Naive thymus-derived CD4-positive, alpha-beta T cell (primary cell): ENCODE measurements at places on chromosomes 7 and 10.
A peak's percentile ranks its signal among the peaks of the same experiment; 100 is the strongest.

- no peak for DNase-seq
These were observed 54.0 kb downstream of the RAPGEF5 start for GRCh38 chr7:22302951-22303423.

- no peak for DNase-seq
These were observed 20.0 kb downstream of the XPNPEP1 start for GRCh38 chr10:109902992-109903947.

DNA sequence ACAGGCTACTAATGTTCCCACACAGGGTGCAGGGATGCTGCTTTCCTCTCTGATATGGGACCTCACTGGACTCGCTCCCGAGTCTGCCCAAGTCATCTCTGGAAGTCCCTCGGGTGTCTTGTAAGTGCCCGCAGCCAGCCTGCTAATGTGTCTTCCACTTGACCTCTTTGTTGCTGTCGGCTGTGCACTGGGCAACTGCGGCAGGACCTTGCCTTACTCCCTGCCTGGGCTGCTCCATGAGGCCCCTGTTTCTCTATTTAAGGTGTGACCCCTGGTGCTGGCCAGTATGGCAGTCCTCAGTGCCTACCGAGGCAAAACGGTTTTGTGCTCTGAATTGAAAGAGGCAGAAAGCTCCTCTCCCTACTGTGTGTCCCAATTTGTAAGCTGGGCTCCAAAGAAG, 88.8 kb upstream of the DUSP5 start:
- no peak for DNase-seq

DNA sequence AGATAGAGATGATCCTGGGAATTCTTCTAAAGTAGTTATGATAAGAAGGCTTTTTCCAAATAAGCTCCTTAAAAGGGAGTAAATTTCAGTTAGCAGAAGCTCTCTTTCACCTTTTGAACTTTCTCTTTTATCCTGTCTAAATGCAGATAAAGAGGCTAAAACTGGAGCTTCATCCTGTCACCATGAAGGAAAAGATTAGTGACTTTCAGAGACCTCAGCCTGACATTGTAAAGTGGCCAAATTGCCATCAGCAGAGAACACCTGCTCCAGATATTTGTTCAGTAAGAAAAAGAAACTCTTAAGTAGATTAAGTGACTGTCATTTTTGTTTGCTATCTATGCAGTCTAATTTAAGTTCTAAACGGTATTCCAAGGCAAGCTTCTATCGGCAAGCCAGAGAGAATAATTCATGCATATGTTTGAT, 18.3 kb downstream of the VWDE start:
- DNase-seq: no peak

- peak; percentile 68 for DNase-seq
These were observed at the start of gene UNC5B for GRCh38 chr10:71212318-71213126. TSS of gene UNC5B (plus strand) at chr10:71212570. CDS start at chr10:71212986, 416 bp downstream.

GRCh38 chr7:105487579-105488571, 34.2 kb downstream of the PUS7 start:
- DNase-seq: no peak

DNA sequence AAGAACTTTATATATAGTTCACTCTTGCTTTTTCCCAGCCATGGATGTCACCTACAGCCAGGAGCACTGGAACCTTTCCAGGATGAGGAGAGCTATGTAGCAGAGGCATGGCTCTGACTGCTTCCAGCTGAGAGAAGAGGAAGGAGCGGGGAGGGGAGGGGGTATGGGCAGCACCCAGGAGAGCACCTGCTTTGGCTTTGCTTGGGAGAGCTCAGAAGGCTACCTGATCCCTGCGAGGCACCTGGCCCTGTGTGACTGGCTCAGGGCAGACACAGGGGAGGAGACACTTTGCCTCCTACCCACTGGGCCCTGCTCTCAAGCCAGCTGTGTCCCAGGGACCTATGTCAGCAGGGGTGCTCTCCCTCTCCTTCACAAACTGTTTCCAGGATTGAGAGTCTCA, 67.1 kb downstream of the HK1 start:
- DNase-seq: no peak

DNA sequence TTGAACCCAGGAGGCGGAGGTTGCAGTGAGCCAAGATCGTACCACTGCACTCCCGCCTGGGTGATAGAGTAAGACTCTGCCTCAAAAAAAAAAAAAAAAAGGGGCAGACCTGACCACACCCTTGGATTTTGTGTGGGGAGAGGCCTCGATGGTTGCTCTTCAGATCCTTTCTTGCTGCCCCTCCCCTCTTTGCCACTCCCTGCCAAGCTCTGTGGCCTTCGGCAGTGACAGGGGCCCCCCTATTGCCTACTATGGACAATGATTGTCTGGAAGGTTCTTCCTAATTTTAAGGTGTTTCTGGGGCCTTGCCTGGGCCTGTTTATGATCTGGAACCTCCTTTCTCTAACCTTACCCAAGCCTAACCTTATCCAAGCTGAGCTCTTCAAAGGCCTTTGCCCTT, 795 bp downstream of the PRF1 start:
- DNase-seq: no peak

DNA sequence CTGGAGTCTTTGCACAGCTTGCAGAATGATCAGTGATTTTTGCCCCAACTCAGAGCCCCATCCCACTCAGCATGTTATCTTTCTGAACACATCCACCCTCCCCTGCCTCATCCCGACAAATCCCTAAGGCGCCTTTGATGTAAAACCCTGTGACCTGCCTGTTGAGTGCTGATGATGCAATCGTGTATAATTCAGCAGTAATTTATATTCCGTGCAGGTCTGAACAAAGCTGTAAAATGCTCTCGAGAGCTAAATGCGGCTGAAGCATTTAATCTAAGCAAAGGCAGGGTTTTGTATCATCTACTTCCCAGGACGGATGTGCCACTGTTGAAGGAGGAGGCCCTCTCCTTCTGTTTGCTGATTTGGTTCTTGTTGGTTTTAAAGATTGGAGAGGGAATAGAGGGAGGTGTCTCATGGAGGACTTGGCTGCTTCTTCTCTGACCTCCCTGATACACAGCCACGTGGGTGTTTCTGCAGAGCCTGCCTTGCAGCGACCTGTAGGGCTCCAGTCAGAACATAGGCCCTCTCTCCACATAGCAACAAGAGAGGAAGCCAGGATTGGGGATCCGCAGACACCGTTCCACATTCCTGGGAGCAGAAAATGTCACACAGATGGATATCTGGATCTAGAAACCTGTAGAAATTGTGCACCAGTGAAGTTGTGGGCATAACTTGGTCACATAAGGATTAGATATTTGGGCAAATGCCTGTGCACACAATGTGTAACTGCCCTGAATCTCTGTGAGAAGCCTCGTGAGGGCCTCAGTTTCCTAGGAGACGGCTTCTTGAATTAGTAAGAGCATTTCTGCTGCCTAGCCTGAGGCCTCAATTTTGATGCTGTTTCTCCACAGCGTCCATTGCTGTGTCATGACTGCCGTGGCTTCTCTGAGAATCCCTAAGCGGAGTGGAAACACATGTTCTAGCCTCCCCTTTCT, 90.2 kb upstream of the AGK start:
- DNase-seq: no peak

DNA sequence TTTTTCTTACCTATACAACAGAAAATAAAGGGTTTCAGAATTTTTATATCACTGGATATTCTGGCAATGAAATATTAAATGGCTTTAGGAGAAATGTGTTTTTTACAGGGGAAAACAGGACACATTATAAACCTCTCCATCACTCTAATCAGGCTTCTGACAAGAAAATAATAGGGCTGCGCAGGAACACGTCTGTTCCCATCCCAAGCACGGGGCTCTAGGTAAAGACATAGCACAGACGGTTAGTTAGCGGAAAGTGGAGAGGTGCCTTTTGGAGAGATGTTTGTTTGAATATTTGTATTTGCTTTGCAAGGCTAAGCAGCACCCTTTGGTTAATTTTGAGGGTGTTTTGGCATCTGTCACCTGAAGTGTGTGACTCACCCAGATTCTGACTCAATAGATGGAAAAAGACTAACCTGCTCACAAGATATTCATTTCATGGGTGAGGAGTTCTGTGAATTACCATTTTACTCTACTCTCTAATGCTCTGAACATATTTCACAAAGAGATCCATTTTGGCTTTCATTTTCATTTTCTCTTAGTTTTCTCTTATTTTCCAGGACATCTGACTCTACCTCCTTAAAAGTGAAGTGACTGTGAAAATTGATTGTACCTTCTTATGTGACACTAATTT, 174.5 kb upstream of the AKR1E2 start:
- no peak for DNase-seq

DNA sequence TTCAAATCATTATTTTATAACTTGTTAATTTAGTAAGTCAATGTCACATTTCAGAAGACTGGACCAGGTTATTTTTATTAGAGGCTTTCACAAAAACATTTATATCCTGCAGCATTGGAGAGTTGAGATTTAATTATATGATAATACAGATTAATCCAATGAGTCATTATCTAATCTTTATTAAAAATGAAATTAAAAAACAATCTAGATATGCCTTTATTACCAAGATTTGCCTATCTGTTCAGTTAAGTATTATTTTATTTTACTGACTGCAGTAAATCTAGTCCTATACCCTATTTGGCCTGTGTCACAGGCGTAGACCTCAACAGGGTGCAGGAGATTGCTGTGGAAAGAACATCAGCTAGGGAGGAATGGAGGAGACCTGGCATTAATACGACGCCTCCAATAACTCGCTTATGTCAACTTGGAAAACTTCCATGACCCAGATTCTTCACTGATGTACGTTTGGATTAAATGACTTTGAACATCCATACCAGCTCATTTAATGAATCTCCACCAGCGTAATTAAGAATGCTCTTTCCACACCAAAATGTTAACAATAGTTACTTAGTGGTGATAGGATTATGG, 18.2 kb downstream of the PAXIP1 start:
- no peak for DNase-seq

DNA sequence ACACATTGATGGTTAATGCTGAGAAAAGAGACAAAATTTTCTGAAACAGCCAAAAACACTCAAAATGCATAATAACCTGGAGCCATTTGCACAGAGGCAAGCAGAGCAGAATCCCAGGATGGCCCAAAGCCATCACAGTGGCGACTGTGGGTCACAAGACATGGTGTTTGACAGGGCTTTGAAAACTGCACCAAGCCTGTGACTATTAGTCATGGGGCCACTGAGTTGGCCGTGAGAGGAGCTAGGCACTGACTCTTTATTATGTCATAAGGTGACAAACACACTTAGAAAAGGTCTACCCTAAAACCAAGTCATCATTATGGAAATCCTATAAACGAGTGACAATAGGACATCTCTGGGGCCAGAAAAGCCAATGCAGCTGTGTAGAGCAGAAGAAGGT, 23.9 kb downstream of the DRGX start:
- DNase-seq: no peak

DNA sequence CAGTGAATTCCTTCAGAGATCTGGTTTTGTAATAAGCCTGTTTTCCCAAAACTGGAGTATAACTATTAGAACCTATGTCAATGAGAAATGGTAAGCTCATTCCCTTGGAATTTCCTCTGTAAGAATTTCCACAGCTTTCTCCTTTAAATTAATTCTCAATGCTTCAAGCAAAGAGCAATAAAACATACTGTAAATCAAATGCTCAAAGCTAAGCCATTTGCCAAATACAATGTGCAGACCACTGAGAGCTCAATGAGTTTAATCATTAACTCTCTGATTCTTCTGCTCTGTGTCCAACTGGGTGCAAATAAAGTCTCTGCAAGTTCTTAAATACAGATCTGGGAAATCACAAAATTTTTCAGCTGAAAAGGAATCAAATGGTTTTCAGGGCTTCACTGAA, 227.6 kb upstream of the IMMP2L start:
- DNase-seq: no peak

DNA sequence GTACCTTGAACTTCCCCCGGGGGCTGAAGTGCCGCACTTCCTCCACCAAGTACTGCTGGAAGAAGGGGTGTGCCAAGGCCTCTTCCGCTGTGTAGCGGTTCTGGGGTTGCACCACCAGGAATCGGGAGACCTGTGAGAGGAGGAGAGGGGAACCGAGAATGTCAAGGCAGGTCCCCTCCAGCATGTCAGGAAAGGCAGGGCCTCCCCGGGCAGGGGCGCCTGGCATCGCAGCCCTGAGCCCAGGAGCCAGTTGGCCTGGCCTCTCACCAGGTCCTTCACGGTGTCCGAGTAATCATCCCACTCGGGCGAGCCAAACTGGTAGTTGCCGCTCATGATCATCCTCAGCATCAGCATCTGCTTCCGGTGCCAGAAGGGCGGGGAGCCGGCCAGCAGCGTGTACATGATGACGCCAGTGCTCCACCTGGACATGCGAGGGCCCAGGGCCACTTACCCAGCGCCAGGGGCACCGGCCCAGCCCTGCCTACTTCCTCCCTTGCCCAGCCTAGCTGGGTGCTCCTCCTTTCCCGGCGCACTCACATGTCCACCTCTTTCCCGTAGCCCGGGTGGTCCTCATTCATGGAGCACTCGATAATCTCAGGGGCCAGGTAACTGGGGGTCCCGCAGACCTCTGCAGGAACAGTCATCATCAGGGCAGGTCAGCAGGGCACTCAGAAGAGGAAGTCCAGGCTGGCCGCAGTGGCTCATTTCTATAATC, 11.0 kb downstream of the PHKG1 start:
- no peak for DNase-seq

GRCh38 chr7:5850944-5851343, 29.7 kb upstream of the OCM start:
- no peak for DNase-seq

GRCh38 chr7:157574120-157574825, 237.5 kb downstream of the DNAJB6 start:
- no peak for DNase-seq

DNA sequence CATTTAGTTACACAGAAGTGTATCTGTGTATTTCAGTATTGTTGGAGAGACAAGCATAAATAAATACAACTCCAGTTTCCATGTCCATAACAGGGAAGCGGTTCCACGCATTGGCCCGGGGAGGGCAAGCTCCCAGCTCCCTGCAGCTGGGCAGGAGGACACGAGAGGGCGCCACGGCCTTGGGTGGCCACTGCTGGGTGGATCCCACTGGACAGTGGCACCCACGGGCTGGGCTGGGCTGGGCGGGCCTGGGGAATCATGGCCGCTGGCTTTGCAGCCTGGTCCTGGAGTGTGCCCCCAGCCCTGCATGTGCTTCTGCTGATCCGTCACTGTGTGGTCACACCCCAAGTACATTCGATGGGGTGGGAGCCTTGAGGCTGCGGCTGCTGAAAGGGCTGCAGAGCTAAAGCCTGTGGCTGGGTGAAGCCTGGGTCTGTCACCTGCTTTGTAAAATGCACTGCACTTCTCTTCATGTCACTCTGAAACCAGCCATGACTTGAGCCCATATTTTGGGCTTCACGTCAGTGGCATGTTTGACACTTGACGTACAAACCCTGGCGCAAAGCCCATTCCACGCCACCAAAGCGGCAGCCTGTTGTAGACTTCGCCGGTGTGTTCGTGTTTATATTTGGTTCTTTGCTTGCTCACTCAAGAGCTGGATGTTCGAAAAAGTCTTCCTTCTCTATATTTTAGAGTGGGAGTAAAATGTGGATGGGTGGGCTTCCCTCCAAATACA, 27.5 kb downstream of the LRRC27 start:
- DNase-seq: no peak

DNA sequence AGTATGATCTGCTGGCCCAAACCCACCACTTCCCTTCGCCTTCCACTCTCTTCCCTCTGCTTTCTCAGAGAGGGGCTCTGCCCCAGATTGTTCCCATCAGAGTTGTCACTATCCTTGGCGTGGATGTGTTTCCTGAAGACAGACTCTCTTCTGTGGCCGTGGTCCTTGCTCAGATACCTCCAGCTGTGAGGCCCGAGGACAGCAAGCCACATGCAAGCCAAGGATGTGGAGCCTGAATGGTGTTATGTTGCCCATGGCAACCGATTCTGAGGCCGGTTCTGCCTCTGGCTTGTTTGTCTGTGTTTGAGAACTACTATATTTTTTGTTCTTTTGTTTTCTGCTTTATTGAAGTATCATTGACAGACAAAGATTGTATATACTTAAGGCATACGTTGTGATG, 247.4 kb upstream of the PODXL start:
- DNase-seq: no peak

GRCh38 chr10:112981553-112981952, 31.5 kb downstream of the TCF7L2 start:
- no peak for DNase-seq
